A549 treated with CpdA at 1 μM for 4 hours (cell line): ENCODE measurements at places on chromosomes 7 and 10. TPM values are rescaled to one million over a fixed set of nuclear protein-coding genes. Genes with fewer than 3 reads are reported as not detected.

The ZNRF2 gene
- total RNA-seq: 5.1 to 7.6 TPM (median 6.3 TPM) in 5 replicates

The DOCK4 gene
- total RNA-seq: 4.1 to 7.4 TPM (median 5.6 TPM) in 5 replicates

The AGAP4 gene
- 5.9 to 10.4 TPM (median 6.9 TPM) in 5 replicates for total RNA-seq

The OR2A1 gene
- total RNA-seq: not detected in 5 replicates

The CCNY gene
- total RNA-seq: 43.5 to 58.5 TPM (median 45.2 TPM) in 5 replicates
